Right atrium auricular region (tissue), 2 donors: ENCODE measurements at places on chromosomes 2 and 18. TPM values are rescaled to one million over a fixed set of nuclear protein-coding genes. Genes with fewer than 3 reads are reported as not detected.

The CPS1 gene
- total RNA-seq, result 2.2 TPM

The PIK3C3 gene
- 32.2 TPM for total RNA-seq

The TRIM43 gene
- not detected for total RNA-seq

The DSEL gene
- 6.8 TPM for total RNA-seq

The REG1A gene
- total RNA-seq, result not detected

The FAP gene
- 0.71 TPM for total RNA-seq

The NDUFS1 gene
- total RNA-seq, result 388 TPM

The EMILIN2 gene
- 13.2 TPM for total RNA-seq

DNA sequence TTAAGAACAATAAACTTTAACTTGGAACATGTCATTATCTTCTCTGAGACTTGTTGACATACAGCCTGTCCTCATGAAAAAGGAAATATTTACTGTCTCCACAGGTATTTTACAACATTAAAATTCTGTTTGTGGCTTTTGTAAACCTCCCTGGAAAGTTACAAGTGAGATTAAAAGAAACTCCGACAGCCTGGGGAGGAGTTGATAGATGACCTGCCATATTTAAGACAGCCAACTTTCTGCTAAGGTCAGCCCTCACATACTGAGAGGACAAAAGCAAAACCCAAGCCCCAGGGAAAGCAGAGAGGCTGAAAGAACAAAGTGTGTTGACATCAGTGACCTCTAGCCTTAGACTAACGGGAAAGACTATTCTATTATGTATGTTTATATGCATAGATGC is 350.2 kb downstream of the RIT2 start:
- DNase-seq, result no peak

DNA sequence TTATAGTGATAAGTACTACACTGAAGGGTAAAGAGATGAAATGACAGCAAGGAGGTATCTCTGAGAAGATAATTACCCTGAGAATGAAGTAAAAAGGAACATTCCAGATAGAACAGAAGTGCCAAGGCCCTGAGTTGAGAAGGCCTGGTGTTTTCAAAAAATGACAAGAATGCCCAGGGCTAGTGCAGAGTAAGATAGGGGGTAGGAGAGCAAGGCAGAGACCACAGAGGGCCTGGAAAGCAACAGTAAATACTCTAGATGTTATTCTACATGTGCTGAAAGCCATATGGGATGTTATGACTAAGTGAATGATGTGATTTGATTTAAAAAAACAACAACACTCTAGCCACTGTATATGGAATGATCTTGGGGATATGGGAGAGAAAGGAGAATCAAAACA is 52.3 kb downstream of the BAZ2B start:
- no peak for DNase-seq

GRCh38 chr2:136012315-136012714 is 26.9 kb upstream of the DARS1 start:
- no peak for DNase-seq

DNA sequence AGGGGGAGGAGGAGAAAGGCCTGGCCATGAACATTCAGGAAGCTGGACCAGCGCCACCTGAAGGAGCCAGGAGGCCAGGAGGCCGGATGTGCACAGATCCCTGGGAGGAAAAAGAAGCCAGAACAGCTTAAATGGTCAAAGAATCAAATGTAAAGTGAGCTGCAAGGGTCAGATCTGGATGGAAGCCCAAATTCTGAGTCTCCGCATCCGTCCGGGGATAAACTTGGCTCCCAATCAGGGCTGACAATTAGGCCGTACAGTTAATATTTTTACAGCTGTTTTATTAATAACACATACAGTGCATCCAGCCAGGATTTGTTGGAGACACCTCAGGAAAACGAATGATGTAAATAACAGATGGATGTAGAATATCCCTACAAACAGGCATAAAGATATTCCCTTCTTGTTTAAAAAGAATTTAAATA is 495.1 kb upstream of the TCF4 start:
- DNase-seq, result no peak

- no peak for DNase-seq
Measured at GRCh38 chr18:79428287-79428686, 32.6 kb downstream of the NFATC1 start.

DNA sequence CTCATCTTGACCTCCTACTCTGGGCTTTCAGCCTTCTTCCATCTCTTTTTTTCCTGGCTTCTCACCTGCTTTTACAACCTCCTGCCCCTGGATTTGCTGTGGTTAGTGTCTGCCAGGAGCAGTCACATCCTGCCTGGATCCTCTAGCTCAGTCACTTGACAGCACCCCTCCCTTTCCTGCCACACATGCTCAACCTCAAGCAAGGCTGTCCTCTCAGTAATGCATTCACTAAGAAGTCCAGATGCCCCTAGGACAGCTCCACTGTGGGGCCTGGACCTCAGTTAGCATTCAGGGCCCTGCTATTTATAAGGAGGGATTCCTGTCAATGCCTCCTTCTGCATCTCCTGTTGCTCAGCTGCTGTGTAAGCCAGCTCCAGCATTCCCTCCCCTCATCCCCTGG is 275.5 kb downstream of the SMAD2 start:
- DNase-seq, result no peak

GRCh38 chr2:81853341-81853740 is 1548.8 kb upstream of the LRRTM1 start:
- DNase-seq, result no peak

- DNase-seq, result no peak
Measured at GRCh38 chr2:62010632-62011256, 105.3 kb downstream of the COMMD1 start.

GRCh38 chr18:9808295-9809241 is 77.2 kb upstream of the TXNDC2 start:
- DNase-seq, result no peak
